ENCODE measurements at places on chromosomes 5 and 9.

DNA sequence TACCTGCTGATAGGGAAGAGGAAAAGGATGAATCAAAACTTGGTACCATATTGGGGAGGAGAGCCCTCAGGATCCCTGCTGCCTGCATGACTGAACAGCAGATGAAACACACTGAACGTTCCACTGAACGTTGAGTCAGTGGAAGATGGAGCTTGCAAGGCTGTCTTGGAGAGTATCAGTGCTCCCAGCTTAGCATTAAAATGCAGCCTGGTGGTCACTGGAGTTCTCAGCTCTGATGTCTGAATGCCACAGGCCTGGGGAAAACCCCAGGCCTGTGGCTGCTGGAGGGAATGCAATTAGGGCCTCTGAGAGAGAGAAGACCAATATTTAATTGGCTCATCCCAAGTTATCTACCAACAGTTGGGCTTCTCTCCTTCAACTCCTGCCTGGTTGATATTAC, 54.5 kb downstream of the PDE4D start:
- no peak for DNase-seq

GRCh38 chr9:6645355-6646292, at the start of gene GLDC:
GLDC (minus strand) TSS chr9:6645729; CDS start chr9:6645499, 230 bp downstream.
- peak; percentile 52 for DNase-seq

DNA sequence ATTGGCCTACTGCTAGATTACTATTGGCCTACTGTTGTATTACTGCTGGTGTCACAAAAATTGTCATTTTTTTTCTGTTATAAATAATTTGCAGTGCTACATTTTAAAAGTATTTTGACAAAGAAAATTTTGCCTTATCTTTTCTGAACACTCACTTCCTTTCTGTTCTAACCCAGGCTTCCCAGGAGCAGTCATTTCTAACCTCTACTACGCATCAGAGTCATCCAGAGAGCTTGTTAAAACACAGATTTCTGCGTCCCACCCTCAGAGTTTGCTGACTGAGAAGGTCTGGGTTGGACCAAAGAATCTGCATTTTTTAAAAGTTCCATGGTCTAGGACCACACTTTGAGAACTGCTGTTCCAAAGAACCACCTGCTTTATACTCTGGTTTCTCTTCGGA, 306.1 kb downstream of the GLIS3 start:
- DNase-seq: no peak

GRCh38 chr5:107021575-107021974, 649.2 kb downstream of the EFNA5 start:
- no peak for DNase-seq

- DNase-seq: no peak
These were observed 44.4 kb upstream of the ROR2 start for GRCh38 chr9:91994422-91994821.

GRCh38 chr5:31023105-31023504, 170.4 kb upstream of the CDH6 start:
- DNase-seq: no peak

- no peak for DNase-seq
These were observed 219.5 kb downstream of the KCTD16 start for GRCh38 chr5:144390133-144390532.

GRCh38 chr5:57482671-57483106, at the start of gene ACTBL2:
ACTBL2 (minus strand) TSS chr5:57482811; CDS start chr5:57482707, 104 bp downstream.
- no peak for DNase-seq

DNA sequence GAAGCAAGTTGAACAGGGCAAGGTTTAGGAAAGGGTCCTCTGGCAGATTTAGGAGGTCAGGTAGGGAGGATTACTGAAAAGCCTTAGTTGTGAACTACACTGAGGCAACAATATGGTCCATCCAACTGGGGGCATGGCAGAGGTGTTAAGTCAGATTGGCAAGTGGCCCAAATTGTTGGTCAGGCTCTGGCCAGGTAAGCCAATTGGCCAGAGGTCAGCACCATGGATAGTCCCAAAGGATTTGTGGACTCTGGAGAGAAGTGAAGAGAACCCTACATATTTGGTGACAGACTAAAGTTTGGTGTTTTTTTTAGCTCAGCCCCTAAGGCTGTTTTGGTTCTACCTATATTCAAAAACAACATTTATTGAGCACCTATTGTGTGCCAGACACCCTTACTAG, 39.1 kb upstream of the RASGRF2 start:
- DNase-seq: no peak

DNA sequence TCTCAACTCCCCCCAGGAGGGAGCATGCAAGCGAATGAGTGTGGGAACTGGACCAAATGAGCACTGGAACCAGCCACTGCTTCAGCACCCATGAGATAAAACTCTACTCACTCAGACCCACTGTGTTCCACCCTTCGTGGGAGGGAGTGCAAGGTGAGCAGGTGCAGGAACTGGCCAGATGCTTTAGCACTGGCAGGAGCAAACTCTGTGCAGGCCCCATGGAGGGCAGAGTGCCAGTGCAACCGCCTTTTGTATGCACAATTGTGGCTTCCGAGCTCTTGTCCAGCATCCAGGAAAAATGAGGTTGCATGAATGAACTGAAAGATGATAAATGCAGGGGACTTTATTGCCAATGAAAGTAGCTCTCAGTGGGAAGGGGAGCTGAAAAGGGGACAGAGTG, 67.4 kb upstream of the CCDC112 start:
- no peak for DNase-seq

- no peak for DNase-seq
These were observed 54.9 kb downstream of the WDR41 start for GRCh38 chr5:77437194-77437593.

DNA sequence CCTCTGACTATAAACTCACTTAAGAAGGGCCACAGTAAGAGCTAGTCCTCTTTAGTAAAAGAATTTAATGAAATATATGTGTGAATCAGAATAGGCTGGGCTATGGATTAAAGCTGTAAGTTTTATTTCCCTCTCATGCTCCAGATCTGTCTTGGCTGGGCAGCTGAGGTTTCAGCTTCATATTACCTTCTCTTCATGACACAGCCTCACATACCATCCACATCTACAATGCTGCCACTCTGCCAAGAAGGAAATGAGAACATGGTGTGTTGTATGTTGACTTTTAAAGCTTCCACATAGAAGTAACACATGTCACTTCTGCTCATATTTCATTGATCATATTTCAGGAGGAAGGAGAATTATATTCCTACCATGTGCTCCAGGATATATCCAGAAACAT, 776.0 kb upstream of the ACO1 start:
- no peak for DNase-seq

- DNase-seq: no peak
These were observed 46.8 kb upstream of the GRAMD2B start for GRCh38 chr5:126376443-126376842.

DNA sequence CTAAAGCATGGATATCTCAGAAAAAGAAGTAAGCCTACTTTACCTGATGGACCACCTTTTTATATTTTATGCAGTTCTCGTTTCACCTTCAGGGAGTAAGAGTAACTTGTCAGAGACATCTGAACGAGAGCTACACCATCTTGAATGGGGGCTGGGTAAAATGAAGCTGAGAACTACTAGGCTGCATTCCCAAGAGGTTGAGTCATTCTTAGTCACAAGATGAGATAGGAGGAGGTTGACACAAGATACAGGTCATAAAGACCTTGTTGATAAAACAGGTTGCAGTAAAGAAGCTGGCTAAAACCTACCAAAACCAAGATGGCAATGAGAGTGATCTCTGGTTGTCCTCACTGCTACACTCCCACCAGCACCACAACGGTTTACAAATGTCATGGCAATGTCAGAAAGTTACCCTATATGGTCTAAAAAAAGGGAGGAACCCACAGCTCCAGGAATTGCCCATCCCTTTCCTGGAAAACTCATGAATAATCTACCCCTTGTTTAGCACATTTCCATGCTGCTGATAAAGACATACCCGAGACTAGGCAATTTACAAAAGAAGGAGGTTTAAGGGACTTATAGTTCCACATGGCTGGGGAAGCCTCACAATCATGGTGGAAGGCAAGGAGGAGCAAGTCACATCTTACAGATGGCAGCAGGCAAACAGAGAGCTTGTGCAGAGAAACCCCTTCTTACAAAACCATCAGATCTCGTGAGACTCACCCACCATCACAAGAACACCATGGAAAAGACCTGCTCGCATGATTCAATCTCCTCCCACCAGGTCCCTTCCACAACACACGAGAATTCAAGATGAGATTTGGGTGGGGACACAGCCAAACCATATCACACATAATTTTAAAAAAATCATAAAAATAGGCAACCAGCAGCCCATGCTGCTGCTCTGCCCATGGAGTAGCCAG, 62.5 kb downstream of the GIN1 start:
- DNase-seq: no peak

GRCh38 chr5:122311497-122311960, 508 bp upstream of the SNCAIP start:
- DNase-seq: no peak

GRCh38 chr9:132443951-132444607, 34.1 kb downstream of the CFAP77 start:
- no peak for DNase-seq

All from activated naive CD4-positive, alpha-beta T cell treated with anti-CD3 and anti-CD28 coated beads, Interleukin-2, amount 50 U/mL, for 16 hours (primary cell).